ENCODE measurements at places on chromosomes 12 and 14.

- DNase-seq: no peak
These were observed 327.0 kb downstream of the SEC23A start for GRCh38 chr14:38775986-38776385.

DNA sequence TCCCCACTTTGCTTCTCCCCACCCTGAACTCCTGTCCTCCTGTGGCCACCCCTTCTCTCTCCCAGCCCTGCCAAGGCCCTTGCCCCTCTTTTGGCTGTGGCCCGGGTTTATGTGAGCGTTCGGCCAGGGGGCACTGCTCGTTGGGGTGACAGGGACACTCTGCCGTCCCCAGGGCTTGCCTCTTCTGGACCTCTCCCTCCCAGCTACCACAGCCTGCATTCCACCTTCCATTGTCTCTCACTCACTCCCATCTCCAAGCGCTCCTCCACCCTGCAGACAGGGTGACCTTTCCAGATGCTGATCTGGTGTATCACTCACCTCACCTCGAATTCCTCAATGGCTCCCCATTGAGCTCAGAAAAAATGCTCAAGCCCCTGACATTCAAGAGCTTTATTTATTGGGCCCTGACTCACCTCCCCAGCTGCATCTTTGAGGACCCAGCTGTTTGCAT is 1.4 kb downstream of the SERPINA9 start:
- no peak for DNase-seq

DNA sequence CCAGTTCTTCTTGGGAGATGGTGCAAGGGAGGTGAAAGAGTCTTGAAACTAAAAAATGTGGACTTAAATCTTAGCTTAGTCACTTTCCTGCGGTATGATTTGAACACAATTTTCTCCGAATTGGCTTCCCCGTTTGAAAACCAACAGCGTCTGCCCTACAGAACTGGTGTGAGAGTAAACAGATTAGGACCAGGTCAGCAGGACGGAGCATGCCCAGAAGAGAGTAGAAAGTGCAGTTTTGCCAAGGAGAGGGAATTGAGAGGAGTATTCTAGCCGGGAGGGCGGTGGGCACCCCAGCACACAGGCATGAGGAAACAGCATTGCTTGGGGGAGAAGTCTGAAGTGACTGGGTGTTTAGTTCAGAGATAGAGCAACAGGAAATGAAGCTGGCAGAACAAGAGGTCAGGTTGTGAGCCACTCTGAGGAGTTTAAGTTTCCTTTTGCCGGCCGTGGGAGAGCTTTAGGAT is 927.1 kb downstream of the VRK1 start:
- no peak for DNase-seq

DNA sequence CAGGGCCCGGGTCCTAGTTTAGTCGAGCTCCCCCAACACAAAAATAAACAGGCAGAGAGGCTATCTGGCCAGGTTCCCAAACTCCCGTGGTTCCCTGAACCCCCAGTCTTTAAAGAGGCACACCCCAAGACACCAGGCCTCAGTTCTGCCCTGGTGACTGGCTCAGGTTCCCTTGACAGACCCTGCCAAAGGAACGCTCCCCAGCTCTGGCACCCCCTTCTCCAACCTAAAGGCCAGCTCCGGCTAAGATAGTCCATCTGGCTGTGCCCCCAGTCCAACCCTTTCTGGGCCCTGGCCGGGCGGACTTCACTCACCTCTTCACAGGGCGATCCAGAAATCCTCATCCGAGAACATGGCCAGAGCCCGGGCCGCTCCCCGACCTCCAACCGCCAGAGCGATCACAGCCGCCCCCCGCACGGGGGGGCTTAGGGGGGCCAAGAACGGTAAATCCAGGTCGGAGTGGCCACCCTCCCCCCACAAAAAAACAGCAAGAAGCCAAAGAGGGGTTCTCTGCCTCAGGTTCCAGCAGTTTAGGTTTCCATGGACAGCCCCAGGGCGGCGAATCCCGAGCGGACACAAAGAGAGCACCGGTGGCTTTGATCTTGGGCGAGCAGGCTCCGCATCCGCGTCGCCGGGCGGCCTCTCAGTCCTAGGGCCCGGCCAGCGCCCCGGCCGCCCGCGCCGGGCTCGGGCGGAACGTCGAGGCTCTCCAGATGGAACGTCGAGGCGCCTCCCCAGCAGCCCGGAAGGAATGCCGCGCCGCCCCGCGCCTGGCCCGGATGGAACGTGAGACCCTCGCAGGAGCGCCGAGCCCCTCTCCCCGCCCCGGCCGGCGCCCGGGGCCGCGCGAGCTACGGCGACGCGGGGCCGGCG is 1.1 kb downstream of the KMT2D start:
- DNase-seq: no peak

- DNase-seq: no peak
These were observed 123.5 kb downstream of the NAV3 start for GRCh38 chr12:77954206-77954555.

DNA sequence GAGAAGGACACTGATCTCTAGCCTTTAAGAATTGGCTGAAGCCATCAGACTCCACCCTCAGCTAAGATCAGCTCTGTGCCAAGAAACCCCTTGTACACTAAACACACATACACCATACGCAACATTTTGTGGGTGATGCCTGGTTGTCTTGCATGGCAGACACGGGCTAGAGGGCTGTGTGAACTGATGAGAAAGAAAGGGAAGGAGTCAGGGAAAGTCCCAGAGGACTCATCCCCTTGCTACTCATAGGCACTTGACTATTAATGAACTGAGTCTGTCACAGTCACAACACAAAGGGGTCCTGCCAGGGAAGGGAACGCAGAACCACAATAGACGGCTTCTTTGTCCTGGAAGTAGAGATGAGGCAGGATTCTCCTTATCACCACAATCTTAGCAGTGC is 80.8 kb downstream of the EMP1 start:
- no peak for DNase-seq

DNA sequence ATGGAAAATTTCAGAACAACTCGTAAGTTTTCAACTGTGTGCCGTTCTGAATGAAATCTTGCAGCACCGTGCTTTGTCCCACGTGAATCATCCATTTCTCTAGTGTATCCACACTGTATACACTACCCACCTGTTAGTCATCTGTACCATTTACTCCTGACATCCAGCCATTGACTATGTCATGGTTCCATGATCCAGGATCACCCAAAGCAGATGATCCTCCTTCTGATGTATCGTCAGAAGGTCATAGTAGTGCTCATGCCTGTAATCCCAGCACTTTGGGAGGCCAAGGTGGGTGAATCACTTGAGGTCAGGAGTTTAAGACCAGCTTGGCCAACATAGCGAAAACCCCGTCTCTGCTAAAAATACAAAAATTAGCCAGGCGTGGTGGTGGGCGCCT is 122.9 kb downstream of the PPHLN1 start:
- no peak for DNase-seq

DNA sequence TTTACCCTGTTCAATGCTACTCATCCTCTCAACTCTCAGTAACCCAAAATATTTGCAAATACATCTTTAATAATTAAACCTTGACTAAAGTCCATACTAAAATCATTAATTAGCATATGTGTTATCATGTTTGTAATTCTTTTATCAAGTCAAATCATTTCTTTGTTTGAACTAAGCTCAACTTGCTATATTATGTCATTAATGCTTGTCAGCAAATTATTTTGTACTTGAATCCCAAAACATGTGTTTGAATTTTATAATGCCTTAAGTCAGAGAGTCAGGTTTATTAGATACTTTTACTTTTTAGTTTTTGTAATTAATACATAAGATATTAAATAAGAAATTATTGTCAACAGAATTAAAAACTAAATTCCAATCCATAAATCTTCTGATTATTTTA is 16.5 kb downstream of the ABCD2 start:
- DNase-seq: no peak

- no peak for DNase-seq
These were observed 20.6 kb downstream of the CCDC92 start for GRCh38 chr12:123952037-123952436.

DNA sequence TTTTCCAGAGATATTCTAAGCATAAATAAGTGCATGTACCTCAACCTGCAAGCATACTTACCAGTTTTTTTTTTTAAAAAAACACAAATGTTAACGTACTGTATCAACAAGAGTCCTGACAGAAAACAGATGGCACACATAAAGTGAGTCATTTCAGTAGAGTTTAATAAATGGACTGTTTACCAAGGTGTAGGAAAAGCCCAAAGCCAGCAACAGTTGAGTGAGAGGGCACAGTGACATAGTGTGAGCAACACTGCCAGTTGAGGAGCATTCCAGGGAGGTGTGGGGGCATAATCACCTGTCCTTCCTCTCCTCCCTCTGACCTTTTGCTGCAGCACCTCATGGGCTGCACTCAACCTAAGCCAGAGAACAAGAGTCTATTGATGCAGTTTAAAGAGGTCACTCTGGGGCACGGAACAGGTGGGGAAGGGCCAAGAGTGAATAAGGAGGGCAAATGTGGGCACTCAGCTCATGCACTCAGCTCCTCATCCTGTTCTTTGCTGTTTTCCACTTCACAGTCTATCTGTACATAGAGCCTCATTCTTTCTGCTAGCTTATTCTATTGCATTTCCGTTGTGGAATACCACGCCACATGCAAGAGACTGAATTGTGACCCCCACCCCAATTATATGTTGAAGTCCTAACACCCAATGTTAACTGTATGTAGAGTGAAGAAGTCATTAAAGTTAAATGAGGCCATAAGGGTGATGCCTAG is 29.3 kb downstream of the DHRS2 start:
- DNase-seq: no peak

DNA sequence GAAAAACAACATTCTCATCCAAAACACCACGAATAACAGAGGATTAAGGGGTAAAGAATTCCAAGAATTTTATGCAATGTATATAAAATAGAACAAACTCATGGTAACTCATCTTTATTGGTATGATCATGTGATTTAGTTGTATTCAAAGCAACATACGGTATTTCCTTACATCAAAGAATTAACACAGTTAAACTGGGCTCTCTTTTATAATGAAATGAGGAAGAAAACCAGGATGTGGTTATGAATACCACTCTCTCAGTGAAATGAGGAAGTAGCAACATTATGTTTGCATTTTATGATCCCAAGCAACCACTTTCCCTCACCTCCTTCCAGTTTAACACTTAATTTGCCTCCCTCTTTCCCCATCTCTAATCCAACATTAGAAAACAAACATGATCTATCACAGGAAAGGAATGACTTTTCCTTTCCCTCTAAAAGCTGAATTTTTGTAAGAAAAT is 22.9 kb downstream of the SPTLC2 start:
- DNase-seq: peak; percentile 98

All from Kasumi-1 (cell line).